ENCODE measurements at places on chromosomes 6 and 20. TPM values are rescaled to one million over a fixed set of nuclear protein-coding genes. Genes with fewer than 3 reads are reported as not detected.

The APOM gene
- 0.28 TPM for total RNA-seq

The IRF4 gene
- total RNA-seq, result under 0.01 TPM

The PHF20 gene
- 24.3 TPM for total RNA-seq

The TFB1M gene
- 26.1 TPM for total RNA-seq

The PDYN gene
- total RNA-seq, result not detected

The TCF21 gene
- not detected for total RNA-seq

Data from nasal cavity respiratory epithelium epithelial cell of viscerocranial mucosa (primary cell).